ACHN (cell line): ENCODE measurements at places on chromosomes 2 and 18.

- no peak for DNase-seq
Measured at GRCh38 chr2:99555404-99555803, 65.6 kb upstream of the REV1 start.

DNA sequence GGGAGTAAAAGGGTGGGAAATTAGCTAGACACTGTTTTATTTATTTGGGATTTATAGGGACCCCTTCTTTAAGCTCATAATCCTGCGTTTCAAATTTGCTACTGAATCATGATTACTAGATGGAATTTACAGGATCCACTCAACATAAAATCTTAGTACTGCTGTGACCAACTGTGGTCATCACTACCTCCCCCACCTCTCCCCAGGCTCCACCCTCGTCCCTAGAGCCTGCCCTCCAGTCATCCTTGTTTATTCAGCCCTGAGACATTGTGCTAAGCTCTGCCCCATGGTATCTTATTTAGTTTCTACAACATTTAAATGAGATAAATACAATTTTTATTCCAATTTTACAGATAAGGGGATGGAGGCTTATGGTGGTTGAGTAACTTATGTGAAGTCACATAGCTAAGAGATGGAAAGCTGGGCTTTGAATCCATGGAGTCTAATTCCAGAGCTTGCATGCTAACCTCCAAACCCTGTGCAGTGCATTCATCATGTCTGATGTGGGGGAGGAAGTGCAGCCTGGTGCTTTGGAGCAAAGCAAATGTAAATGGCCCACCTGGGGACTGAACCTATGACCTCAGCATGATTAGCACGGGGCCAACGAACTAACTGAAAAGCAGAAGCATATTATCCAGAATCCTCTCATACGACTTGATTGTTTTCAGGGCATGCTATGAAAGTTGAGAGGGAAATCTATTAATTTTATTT, 502.4 kb downstream of the TMEM182 start:
- DNase-seq: no peak

DNA sequence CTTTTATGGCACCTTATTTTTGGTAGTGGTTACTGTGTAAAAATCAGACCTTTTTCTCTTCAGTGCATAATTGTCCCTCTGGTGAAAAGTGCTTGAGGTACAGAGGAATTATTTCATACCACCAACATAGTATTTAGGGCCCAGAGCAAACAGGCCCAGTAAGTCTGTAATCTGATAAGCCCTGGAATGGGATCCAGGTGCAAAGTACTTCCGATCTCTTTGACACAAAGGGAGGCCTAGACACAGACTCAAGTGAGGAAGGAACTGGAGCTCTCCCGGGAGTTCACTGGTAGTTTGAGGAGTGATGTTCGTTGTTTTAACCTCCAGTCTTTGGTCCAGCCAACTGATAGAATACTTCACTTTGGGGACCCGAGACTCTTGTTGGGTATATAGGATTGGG, 57.4 kb downstream of the RAB31 start:
- no peak for DNase-seq

DNA sequence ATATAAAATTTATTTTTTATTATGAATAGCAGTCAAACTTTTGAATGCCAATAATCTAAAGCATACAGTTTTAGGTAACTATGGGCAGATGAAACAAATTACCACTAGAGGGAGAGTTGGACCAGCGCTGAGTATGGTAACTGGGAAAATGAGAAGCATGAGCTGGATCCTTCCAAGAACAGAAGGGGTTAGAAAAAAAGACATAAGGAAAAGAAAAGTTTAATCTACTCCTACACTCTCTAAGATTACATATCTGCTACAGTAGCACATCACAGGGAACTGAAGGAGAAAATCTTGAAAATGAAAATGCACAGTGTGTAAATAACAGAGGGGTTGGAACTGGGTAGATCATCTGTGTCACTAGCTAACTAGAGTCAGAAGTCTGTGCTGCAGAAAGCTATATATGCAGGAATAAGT, 15.5 kb downstream of the REG3G start:
- DNase-seq: peak; percentile 30

- DNase-seq: no peak
Measured at GRCh38 chr2:100141906-100142305, 484 bp downstream of the AFF3 start.

DNA sequence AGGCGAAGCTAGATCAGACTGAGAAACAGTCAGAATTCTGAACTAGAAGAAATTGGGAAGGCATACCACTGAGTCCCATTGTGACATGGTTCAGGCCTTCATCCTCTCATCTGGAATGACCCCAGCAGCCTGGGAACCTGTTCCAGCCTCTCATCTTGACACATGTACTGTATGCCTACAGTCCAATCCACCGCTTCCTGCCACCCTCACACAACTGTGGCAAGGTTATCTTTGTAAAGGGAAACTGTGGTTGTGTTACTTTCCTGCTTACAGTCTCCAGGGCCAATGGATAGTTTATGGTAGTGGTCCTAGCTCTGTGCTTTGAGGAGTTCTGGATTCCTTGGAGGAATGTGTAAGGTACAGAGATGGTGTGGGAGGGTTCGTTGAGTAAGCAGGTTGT, 296.9 kb upstream of the TRIB2 start:
- no peak for DNase-seq

GRCh38 chr2:43013821-43014345, 212.5 kb downstream of the ZFP36L2 start:
- no peak for DNase-seq

DNA sequence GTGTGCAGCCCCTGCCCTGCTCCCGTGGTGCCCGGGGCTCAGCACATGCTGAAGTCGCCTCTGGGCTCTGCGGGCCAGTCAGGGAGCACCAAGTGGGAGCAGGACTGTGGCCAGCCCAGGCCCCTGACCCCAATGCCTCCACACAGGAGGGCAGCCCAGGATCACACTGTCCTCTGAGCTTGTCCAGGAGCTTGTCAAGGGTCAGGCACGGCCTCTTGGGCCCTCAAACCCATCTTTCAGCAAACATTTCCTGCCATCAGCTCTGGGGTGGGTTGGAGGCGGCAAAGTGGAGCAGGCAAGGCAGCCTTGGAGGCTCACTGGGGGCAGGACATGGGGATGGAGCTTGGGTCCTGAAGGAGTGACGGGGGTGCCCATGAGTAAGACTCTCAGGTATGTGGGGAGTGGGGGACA, 10.3 kb downstream of the SNED1 start:
- DNase-seq: no peak

DNA sequence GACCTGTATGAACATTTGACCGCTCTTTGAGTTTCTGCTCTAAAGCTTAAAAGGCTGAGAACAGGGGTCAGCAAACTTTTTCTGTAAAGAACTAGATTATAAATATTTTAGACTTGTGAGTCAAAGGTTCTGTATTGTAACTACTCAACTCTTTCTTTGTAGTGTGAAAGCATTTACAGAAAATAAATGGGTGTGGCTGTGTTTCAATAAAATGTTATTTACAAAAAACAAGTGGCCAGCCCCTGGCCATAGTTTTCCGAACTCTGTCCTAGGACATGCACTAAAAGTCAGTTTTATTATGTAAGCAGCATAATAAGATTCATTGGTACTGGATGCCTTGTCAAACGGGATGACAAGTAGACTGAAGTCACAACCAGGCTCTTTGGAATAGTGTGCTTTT, 434.9 kb downstream of the ZEB2 start:
- DNase-seq: no peak

DNA sequence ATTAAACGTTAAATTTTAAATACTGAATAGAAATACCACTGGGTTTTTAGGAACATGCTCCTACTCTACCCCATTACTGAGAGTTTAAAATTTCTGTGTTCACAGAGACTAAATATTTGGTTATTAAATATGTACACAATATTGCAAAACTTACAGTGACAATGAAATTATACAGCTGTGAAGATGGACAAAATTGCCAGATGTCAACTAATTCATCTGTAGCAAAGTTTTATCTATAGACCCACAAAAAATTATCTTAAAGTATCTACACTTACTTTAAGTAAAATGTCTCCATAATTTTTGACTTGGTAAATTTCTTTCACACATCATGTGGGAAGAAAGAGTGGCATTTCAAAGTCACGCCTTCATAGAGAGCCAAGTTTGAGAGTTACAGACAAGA, 213.1 kb downstream of the CD226 start:
- no peak for DNase-seq

GRCh38 chr2:30209227-30209626, 22.1 kb upstream of the LBH start:
- no peak for DNase-seq
